ENCODE measurements at places on chromosomes 4 and X.

GRCh38 chr4:54005475-54005874, 58.9 kb downstream of the CHIC2 start:
- DNase-seq: no peak

DNA sequence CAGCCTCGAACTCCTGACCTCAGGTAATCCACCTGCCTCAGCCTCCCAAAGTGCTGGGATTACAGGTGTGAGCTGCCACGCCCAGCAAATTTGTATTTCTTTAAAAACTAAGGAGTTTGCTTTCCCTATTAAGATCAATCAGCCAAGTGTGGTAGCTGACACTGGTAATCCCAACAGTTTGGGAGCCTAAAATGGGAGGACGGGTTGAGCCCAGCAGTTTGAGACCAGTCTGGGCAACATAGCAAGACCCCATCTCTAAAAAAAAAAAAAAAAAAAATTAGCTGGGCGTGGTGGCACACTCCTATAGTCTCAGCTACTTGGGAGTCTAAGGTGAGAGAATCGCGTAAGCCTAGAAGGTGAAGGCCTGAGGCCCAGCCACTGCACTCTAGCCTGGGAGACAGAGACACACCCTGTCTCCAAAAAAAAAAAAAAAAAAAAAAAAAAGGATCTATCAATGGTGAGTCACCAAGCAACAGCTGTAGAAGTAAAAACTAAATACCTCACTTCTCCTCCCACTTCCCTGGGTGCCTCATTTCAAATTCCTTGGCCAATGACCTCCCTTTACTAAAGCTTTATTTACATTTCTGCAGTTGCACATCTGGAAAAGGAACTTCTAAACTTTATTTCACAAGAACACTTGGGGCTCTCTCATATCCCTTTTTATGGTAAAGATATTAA, 54.5 kb downstream of the LDB2 start:
- no peak for DNase-seq

DNA sequence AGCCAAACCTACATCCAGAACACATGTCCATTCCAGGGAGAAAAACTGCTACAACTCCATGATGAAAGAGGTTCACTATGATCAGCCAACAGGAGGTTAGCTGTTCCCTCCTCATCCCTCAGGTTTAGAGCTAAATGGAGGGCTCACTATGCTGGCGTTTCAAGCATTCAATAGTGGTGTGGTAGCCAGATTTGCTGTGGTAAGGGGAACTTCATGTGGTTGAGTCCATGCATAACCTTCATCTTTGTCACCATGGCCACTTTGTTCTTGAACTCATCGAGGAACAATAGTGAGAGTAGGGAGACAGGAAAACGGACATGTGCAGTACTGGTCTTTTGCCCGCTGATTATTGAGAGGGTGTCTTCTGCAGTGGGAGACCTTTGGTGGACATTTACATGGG, 33.8 kb downstream of the ALPK1 start:
- no peak for DNase-seq

DNA sequence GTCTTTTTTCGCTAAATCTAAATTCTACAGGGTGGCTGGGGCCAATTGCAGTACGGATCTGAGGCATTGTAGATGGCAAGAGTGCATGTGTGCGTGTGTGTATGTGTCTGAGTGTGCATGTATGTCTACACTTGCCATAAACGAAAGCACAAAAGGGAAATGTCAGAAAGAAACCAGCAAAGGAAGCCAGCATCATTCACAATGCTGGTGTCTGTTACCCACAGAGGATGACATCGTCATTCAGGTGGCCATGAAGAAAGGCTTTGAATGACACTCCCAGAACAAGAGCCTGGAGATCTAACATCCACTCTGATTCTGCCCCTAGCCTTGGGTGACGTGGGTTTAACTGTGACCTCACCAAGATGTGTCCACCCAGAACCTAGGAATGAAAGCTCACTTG, 124.6 kb downstream of the DHRSX start:
- no peak for DNase-seq

DNA sequence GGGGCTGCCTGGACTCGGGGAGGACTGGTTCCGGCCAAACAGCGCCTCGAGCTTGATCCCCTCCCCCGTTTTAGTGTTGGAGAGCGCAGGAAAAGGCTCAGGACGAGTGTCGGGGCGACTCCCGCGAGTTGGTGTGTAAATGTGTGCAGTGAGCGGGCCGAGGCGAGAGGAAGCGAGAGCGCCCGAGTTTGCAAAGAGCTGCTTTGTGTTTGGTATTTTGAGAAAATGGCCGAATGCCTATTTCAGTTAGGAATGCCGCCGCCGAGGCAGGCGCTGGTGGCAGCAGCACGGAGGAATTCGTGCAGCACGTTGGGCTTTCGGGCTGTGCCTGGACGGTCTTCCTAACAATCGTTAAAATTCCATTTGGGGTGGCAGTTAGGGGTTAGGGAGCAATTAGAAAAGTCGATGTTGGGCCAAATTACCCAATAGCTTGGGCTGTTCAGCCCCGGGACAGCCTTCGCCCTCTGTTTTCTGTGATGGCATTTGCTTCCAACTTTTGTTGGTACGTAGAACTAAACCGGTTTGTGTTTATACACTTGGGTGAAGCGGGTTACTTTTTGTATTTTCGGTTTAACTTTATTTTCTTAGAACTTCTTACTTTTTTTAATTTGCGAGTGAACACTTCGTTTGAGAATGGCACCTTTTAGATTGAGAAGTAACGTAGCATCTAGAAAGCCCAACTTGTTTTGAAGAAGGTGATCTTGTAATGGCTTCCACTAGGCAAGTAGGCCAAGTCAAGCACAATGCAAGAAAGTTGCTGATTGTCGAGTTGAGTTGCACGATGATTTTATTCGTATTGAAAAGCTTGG, 1.6 kb downstream of the REST start:
- no peak for DNase-seq

GRCh38 chr4:189049682-189050081, 891.0 kb upstream of the FRG1 start:
- no peak for DNase-seq

DNA sequence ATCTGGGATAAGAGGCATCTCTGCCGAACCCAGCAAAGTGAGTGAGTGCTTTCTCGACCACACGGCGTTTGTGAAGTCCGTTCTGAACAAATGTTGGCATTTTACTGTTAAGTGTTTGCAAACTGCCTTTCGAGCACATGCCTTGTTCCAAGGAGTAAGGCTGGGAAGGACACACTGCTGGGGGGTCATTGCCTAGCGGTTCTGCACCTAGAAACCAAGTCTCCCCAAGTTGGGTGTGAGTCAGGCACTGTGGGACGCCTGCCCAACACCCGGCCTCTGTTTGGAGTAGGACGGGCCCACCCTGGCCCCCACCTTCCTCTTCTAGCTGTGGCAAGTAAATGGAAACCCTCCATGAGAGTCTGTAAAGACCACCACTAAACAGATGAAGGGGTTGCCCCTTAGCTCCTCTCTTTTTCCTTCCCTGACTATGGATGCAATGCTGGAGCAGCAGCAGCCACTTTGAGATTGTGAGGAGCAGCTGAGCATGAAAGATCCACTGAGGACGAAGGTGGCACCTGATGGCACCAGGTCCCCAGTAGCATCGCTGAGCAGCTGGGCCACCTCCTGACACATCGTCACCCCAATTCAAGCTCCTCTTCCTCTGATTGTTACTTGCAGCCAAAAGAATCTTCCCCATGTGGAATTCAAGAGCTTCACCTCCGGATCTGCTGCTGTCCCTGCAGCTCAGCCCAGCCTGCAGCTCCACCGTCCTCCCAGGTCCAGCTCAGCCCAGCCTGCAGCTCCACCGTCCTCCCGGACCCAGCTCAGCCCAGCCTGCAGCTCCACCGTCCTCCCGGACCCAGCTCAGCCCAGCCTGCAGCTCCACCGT, 6.3 kb downstream of the CPLX1 start:
- no peak for DNase-seq

Measured in T-helper 2 cell treated with Interferon-gamma antibody and Interleukin-4, amounts not matched to agents 5 μg/mL and 100 μg/mL, for 36 hours (primary cell).